ENCODE measurements at places on chromosomes 3 and 15. TPM values are rescaled to one million over a fixed set of nuclear protein-coding genes. Genes with fewer than 3 reads are reported as not detected.

DNA sequence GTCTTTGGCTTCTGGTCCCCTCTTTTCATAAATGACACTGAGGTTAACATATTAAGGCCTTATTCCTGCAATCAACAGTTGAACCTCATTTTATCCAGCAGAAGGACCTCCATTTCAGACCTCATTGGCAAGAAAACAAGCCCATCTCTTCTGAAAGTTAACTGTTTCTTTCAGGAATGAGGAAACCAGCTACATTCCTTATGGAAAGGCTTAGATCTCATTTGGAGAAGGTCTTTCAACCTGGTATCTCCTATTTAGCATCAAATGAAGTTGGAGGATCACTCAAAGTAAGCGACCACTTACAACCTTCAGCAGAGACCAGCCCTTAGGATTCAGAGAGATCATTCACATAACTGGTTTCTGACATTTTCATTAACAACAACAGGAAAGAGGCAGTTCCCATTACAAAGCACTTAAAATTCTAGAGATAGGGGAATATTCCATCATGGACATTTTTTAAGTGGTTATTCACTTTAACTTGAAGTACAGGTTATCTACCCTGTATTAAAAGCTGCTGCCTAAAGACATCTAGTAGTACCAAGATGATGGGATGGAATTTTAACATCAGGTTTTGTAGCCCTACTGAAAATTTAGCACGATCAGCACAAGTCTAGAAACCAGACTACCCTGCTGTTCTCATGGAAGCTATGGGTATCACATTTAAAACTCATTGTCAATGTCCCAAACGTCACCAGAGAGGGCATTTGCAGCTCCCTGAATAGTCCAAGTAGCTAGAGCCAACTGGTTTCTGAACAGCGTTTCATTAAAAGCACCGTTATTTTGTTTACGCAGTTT is 30.4 kb downstream of the TFRC start:
- H3K4me1 ChIP-seq = no peaks in the 10 kb centered on the region
- no peak for DNase-seq
- H3K27ac ChIP-seq = no peak overlapping the region
- peaks cover 10% of the 10 kb centered on the region for H3K36me3 ChIP-seq

DNA sequence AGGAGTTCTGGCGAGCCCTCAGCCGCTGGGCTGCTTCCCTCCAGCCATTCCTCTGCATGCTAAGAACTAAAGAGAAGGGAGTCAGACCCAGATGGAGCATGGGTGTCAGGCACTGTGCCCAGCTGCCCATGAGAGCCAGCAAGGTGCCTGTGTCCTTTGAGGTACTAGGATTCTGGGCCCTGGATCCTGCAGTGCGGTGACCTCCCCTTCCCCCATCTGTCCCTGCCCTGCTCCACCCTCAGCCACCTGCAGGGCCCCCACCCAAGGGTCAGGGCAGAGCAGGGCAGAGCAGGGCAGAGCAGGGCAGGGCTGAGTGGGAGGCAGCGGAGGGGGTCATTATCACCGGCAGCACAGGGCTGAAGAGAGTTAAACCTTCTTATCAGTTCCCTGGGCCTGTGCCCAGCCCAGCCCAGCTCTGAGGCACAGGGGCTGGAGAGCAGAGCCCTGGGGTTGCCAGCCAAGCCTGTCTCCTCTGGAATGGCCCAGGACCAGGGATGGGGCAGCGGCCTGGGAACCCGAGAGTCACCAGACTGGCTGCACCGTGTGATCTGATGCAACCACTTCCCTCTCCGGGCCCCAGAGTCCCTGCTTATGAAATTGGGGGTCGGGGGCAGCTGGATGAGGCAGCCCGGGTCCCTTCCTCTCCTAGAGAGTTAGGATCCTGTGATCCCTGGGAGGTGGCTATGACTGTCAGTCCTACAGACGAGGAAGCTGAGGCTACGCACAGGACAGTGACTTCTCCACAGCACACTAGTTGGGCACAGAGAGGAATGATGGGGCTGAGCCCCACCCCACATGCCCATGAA is 17.3 kb downstream of the ZDHHC19 start:
- no peak for DNase-seq
- H3K27me3 ChIP-seq = no peaks in the 10 kb centered on the region
- no peak overlapping the region for H3K4me3 ChIP-seq
- no peaks in the 10 kb centered on the region for H3K36me3 ChIP-seq

DNA sequence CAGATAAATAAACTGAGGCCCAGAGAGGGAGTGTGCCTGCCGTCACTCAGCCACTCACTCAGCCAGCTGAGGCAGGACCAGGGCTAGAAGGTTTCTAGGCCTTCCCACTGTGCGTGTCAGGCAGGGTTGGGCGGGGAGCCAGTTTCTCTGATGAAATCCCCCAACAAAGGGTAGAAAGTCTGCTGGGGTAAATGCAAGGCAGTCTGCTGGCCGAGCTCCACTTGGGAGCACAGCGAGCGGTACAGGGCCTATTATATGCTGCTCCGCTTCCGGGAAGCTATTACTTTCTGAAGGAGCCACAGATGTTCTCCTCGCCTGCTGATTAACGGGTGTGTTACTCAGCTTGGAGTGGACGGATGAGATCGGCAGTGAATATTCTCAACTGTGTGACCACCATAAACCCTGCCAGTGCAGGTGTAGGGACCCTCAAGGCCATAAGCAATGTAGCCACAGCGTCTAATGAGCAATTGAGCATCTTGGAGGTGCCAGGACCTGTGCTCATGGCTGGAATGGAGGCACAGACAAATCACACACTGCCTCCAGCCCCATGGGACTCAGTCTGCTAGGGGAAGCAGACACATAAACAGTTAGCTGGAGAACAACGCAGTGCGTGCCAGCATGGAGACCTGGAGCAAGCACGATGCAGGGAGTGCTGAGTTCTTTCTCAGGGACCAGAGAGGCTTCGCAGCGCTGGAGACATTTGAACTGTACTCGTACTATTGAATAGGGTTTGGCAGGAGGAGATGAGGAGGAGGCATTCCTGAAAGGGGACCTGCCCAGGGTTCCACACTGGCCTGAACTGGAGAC is 42.1 kb downstream of the CORO2B start:
- H3K36me3 ChIP-seq = no peaks in the 10 kb centered on the region
- H3K4me1 ChIP-seq = peaks cover 48% of the 10 kb centered on the region
- no peak overlapping the region for H3K4me3 ChIP-seq

- H3K4me3 ChIP-seq = no peak overlapping the region
- H3K4me1 ChIP-seq = no peaks in the 10 kb centered on the region
- no peak overlapping the region for H3K27ac ChIP-seq
- H3K27me3 ChIP-seq = peaks cover 1% of the 10 kb centered on the region
- peak; percentile 78 for DNase-seq
These were observed 6.4 kb upstream of the SH2D7 start for GRCh38 chr15:78085928-78086327.

DNA sequence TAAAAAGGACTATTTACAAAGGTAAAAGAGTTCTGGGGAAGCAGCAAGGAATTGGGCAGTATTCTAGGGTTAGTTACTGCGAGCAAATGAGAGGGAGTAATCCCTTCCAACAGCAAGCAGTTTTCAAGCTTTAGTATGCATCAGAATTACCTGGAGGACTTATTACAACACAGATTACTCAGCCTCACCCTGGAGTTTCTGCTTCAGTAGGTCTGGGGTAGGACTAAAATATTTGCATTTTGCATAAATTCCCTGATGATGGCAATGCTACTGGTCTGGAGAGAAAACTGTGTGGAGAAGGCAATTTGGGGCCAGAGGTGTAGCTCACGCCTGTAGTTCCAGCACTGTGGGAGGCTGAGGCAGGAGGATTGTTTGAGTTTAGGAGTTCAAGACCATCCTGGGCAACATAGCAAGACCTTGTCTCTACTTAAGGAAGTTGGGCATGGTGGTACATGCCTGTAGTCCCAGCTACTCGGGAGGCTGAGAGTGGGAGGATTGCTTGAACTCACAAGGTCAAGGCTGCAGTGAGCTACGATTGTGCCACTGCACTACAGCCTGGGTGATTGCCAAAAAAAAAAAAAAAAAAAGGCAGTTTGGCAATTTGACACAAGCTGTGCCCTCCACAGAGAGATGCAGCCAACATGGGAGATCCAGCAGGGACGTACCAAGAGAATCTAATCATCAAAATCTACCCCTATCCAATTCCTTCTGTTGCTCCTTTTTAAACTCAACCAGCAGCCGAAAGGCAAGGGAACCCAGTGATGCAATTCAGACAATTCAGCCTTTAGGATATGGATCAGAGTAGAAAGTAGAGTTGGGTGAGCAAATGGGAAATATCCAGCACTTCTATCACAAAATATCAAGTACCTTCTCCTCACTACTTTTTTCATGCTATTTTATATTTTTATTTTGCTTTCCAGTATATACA is 27.1 kb upstream of the AP4E1 start:
- peak; percentile 15 for DNase-seq
- no peaks in the 10 kb centered on the region for H3K36me3 ChIP-seq
- H3K4me1 ChIP-seq = peaks cover 3% of the 10 kb centered on the region
- H3K4me3 ChIP-seq = no peak overlapping the region
- no peaks in the 10 kb centered on the region for H3K27me3 ChIP-seq
- no peak overlapping the region for H3K27ac ChIP-seq

DNA sequence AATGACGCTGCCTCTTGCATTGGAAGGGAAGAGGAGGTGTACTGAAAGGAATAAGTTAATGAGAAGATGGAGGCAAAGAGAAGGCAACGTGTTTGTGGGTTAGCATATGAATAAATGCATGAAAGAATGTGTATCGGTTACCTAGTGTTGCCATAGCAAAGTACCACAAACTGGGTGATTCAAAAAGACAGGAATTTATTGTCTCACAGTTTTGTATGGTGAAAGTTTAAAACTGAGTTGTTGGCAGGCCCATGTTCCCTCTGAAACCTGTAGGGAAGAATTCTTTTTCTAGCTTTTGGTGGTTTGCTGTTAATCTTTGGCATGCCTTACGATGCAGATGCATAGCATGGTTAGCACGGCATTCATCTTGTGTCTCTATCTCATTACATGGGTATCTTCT is 729.9 kb downstream of the MECOM start:
- no peak overlapping the region for H3K4me3 ChIP-seq
- H3K36me3 ChIP-seq = no peaks in the 10 kb centered on the region
- no peak overlapping the region for H3K27ac ChIP-seq

DNA sequence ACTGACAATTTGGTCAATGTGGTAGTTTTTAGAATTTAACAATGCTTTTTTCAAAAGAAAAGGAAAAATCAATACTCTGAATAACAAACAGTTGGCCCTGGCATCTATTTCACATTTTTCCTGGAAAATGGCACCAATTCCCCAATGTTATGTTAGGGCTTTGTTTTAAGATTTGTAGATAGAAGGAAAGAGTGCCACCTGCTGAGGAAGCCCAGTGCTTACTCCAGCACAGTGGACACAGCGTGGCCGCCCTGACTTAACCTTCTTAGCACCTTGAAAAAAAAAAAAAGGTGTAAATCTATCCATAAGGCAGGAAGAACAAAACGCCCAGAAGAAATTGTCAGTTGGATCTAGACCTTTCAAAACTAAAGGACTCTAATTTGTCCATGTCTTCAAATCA is 110.7 kb upstream of the CNTN4 start:
- no peaks in the 10 kb centered on the region for H3K36me3 ChIP-seq
- no peak overlapping the region for H3K27ac ChIP-seq
- peak; percentile 2 for DNase-seq
- H3K4me3 ChIP-seq = no peak overlapping the region
- no peaks in the 10 kb centered on the region for H3K4me1 ChIP-seq

The THPO gene
- 0.51 TPM for total RNA-seq

DNA sequence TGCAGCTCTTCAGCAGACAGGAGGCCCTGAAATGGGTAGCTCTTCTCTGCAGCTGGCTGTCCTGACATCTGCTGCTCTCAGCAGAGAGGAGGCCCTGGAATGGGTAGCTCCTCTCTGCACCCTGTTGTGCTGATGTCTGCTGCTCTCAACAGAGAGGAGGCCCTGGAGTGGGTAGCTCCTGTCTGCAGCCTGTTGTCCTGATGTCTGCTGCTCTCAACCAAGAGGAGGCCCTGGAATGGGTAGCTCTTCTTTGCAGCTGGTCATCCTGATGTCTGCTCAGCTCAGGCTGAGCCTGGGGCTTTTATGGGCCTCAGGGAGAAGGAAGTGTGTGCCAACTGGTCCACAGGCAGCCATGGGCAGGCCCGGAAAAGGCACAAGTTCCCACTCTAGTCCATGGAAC is 66.6 kb downstream of the PIK3CB start:
- DNase-seq = no peak
- no peak overlapping the region for H3K4me3 ChIP-seq
- H3K4me1 ChIP-seq = no peaks in the 10 kb centered on the region

DNA sequence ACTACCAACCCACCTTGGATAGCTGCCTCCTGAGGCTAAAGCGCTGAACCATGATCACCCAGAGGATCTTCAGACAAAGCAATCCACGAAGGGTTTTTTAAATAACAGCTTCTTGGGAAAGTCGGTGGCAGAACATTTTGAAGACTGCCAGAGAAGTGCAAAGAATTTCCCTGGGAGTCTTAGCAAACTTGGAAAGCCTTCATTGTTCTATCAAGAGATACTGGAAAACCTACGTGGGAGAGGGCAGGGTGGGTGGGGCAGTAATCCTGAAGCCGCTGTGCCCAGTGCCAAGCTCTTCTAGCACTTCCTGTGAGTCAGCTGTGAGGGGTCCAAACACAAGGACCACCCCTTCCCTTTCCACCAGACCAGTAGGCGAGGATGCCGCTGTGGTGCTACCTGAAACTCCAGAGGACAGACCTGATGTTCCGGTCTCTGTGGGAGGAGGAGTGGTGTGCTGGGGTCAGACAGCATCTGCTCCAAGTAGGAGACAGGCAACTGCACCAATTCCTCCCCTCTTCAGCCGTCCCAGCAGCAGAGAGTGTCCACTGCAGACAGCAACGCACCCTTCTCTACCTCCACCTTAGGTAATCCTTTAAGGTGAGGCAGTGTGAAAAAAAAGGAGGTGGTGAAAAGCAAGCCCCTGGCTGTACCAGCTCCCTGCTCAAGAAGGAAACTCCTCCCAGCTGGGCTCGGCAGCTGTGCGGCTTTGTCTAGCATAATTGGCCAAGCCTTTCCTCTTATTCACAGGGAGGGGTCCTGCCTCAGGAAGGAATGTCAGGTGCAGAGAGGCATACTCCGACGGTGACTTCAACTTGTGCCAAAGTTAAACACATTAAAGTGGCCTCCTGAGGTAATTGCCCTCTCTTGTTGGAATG is 99.0 kb downstream of the TMCC1 start:
- no peak overlapping the region for H3K4me3 ChIP-seq
- DNase-seq = peak; percentile 84
- no peak overlapping the region for H3K27ac ChIP-seq
- H3K27me3 ChIP-seq = no peaks in the 10 kb centered on the region

- no peaks in the 10 kb centered on the region for H3K4me1 ChIP-seq
- H3K27me3 ChIP-seq = no peaks in the 10 kb centered on the region
- no peak overlapping the region for H3K27ac ChIP-seq
- H3K4me3 ChIP-seq = no peak overlapping the region
- H3K36me3 ChIP-seq = no peaks in the 10 kb centered on the region
These were observed 55.0 kb upstream of the NMNAT3 start for GRCh38 chr3:139732729-139733128.

The P3H2 gene
- 4.6 TPM for total RNA-seq

Data from fibroblast of lung (primary cell).